ENCODE measurements at places on chromosomes 4 and X.

GRCh38 chr4:184284742-184285141 is 67.1 kb upstream of the ENPP6 start:
- DNase-seq, result no peak

DNA sequence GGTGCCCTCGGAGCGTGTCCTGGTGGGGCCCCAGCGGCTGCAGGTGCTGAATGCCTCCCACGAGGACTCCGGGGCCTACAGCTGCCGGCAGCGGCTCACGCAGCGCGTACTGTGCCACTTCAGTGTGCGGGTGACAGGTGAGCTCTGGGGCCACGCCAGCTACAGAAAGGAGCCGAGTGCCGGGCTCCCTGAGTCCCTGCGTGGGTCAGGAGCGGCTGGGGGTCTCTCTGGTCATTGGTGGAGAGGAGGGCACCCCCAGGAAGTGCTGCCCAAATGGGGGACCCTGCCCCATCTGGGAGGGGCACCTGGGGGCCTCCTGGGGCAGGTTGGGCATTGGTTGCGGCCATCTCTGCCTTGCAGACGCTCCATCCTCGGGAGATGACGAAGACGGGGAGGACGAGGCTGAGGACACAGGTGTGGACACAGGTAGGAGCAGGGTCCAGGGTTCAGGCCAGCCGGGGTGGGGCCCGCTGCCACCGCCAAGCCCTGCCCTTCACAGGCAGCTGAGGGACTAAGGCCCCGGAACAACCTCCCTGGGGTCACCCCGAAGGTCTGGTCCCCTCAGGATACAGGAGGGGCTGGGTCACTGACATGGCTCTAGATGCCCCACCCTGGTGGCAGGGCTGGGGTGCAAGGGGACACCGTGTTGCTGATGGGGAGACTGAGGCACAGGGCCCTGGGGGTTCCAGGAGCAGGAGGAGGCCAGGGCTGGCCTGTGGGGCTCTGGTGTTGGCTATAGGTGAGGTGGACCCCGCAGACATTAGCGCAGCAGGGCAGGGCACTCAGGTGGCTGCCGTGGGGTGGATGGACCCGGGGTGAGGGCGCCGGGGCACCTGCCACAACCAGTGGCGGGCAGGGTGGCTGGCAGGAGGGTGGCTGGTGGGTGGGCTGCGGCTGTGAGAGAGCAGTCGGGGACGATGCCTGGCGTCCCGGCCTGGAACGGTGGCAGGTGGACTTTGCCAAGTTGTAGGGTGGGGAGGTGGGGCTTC is 6.6 kb downstream of the FGFR3 start:
- DNase-seq, result no peak

DNA sequence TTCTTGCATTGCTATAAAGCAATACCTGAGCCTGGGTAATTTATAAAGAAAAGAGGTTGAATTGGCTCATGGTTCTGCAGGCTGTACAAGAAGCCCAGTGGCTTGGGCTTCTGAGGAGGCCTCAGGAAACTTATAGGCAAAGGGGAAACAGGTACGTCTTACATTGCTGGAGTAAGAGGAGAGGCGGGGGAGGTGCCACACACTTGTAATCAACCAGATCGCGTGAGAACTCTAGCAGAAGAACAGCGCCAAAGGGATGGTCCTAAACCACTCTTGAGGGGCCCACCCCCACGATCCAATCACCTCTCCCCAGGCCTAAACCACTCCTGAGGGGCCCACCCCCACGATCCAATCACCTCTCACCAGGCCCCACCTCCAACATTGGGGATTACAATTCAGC is 50.6 kb upstream of the SHOX start:
- DNase-seq, result no peak

DNA sequence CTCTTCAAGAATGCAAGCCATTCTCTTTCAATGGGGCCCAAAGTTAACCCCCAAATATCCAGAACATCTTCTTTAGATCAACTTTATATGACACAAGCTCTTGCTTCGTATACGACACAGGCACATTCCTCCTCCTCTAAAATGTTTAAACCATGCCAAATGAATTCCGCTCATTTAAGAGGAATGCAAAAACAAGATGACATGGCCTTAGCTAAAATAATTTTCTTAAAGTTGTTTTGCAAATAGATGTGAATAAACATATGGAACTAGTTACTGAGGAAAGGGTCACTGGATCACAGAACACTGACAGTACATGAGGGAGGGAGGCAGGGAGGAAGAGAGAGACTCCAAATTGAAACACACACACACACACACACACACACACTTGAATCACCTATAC is 97.4 kb downstream of the RASL11B start:
- DNase-seq, result no peak

GRCh38 chr4:7365462-7366179 is 69.1 kb downstream of the PSAPL1 start:
- peak; percentile 94 for DNase-seq

GRCh38 chrX:31449081-31449480 is 377.2 kb upstream of the FTHL17 start:
- DNase-seq, result no peak

DNA sequence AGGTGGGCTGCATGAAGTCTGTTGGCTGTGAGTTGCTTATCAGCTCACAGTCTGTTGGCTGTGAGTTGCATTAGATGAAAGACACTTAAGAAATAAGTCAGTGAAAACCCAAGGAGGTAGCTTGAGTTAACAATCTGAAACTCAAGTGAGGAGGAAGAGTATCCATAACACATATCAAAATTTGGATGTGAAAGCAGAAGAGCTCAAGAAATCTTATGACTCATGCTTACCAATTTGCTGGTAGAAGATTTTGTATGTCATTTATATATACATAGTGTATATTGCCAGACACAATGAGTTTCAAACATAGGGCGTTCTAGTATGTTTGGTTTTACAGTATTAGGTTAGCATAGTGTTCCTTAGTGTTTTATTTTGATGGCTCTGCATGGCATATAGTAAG is 107.4 kb downstream of the DDIT4L start:
- DNase-seq, result no peak

DNA sequence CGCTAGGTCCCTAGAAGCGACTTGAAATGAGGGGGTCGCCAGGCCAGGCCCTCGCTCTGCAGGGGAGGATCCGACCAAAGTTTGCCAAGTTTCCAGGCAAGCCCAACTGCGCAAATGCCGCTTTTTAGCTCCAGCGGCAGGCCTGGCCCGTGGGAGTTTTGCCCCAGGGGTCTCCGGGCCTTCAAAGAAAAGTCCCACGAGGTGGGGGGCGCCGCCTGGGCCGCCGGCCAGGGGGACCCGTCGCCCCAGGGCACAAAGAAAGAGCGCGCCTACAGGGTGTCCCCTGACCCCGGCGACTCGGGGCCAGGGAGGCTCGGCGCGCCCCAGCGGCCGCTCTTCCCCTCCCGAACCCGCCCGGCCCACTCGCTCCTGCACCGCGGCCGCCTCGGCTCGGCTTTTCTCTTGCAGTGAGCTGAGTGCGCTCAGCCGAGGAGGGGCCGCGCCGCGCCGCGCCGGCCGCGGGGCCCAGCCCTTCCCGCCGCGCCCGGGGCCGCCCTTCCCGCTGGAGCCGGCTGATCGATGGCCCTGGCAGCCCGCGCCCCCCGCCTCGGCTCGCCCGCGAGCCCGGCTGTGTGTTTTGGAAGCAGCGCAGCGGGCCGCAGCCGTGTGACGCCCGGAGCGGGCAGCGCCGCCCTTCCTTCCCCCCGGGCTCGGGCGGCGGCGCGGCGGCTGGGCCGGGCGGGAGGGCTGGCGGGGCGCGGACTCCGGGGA is 754 bp upstream of the KLF3 start:
- peak; percentile 68 for DNase-seq

- no peak for DNase-seq
Observed at GRCh38 chrX:11970578-11971359, 167.5 kb upstream of the FRMPD4 start.

GRCh38 chrX:71171110-71171801 is 26.6 kb downstream of the NLGN3 start:
- no peak for DNase-seq

GRCh38 chr4:1177274-1178141 is 5.1 kb upstream of the SPON2 start:
- no peak for DNase-seq

DNA sequence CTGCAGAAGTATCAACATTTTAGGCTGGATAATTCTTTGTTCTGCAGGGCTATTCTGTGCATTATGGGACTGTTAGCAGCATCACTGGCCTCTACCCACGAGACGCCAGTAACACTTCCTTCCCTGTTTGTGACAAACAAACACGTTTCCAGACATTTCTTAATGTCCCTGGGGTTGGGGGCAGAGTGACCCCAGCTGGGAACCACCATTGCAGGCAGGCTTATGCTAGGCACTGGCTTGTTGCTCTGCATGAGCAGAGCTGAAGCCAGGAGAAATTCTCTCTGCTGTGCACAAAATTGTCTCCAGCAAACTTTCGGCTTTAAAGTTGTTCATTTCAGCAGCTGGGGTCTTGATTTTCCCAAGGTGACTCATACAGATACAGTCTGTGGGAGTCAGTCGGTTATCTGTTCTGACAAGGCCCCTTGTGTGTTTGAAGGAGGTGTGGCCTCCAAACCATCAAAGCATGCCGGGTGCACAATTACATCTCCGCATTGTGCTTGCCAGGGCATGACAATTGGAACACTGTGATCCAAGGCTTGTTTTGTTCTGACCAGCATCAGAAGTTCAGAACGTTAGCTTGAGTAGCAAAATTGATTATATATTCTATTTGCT is 156.4 kb upstream of the BOD1L1 start:
- DNase-seq, result peak; percentile 48

- no peak for DNase-seq
Observed at GRCh38 chr4:147782087-147782781, 50.3 kb downstream of the ARHGAP10 start.

DNA sequence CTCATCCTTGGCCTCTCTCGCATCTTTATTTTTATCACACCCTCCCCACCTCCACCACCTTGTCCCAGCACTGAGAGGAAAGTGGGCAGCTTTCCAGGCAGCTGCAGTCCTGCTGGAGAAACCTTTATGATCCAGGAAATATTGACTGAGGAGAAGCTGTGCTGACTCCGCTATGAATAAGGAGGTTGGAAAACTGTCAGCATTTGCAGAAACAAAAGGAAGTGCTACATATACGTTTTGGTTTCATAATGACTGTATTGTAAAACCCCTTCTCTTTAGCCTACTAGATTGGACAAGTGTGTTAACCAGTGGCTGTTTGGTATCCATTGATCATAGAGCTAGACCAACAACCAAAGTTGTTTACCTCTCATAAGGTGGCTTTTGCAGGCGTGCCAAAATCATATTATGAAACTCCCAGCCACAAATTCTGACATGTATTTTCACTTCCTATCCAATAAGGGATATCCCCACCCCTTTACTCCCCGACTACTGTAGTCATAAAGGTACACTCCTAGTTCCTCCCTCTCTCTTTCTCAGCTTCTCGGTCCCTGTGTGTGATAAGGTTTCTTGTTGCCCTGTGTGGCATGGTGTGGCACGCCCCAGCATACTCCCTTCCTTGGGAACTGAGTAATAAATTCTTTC is 88.4 kb downstream of the GPR143 start:
- no peak for DNase-seq

DNA sequence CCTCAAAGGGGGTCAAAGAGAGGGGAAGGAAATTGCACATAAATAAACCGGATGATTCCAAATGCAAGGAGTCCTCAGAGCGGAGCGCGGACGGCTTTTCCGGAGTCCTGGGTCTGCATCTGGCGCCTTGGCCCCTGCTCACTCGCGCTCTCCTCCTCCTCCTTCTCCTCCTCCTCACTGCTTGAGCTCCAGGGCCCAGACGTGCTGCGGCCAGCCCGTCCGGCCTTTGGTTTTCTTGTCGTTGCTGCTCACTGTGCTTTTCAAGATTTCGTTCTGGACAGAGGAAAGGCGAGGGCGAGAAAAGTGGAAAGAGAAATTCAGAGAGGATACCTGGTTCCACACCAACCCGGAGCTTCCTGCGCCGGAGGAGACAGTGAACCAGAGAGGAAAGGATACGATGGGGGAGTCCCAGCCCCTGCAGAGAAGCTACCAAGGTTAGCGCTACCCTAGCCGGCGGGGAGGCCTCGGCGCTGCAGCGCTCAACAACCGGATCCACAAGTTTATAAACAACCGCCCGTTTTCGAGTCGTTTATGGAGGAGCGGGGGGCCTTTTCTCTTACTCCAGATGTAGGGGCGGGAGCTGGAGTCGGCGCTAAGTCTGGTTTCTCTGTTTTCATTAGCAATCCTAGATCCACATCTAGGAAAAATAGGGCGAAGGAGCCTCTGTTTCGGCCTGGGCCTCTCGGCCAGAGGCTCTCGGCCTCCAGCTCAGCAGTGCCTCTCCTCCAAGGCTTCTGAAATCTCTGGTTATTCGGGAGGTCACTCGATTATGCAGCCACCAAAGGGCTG is 2.7 kb downstream of the HAND2 start:
- no peak for DNase-seq

- no peak for DNase-seq
Observed at GRCh38 chr4:38392223-38392855, 271.7 kb upstream of the KLF3 start.

DNA sequence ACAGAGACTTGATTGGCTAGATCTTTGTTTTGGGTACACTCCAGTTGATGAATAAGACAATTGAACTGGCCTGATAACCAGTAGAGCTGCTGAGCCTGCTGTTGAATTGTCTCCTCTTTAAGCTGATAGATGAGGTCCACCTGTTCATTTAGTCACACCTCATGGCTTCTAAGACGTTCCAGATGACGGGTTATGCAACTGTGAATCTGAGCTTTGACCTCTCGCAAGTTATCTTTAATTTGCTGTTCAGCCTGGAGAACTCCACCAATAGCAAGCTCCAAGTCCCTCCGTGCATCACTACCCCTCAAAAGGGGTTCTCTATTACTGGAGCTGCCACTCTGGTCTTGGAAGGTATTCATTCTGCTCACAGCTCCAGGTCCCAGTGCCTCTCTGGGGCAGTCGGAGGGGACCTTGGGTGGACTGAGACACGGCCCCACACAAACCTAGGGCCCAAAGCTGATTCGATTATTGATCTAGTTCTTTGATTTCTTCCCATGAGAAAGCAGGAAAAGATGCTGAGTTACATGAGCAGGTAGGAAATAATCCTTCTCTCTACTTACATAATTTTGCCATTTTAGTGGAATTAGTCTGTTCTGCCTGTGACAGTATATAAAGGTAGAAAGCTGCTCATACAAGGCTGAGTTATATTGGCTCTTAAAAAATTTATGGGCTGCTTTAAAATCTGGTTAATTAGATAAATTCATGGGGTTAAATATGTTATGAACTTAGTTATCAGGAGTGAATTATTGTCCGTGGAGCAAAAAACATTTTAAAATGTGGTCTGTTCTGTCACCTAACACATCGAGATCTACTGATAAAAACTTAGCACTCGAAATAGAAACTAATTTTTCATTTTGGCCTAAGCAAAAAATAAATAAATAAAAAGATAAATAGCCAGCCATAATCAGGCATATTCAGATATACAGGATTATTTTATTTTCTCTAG is 6.8 kb downstream of the MMAA start:
- DNase-seq, result no peak

DNA sequence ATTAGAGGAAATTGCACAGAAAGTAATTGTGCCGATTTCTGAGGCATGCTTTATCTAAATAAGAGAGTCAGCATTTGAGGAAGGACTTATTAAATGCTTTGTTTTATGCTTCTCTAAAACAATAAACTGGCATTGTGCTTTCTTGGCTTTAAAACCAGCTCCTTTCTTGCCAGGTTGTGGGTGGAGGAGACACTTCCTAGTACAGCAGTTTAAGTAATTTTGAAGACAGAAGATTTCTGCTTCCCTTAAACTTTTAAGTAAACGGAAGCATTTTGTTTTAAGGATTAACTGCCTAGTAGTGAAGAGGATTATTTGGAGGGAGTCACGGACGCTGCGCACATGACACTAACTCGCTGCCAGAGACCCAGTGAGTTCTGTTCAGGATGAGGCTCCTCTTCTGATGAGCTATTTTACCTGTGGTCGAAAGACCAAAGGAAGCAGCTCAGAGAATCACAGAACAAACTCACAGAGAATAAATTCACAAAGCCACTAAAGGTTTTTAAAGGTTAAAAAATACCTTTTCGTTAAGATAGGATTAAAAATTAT is 169.5 kb downstream of the TLL1 start:
- no peak for DNase-seq
